ENCODE measurements at places on chromosomes 4 and X.

DNA sequence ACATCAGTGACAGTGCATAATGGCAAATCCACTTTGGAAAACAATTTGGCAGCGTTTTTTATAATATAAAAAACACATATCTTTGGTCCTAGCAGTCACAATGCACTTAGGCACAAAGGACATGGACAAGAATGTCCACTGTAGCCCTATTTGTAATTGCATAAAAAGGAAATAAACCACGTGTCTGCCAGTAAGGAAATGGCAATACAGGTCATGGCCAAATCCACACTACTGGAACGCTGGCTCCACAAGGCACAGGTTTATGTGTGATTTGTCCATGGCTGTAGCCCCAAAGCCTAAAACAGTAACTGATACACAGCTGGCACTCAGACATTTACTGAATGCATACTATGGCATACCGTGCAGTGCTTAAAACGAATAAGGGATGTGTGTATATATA, 69.7 kb downstream of the CD99L2 start:
- DNase-seq: no peak

DNA sequence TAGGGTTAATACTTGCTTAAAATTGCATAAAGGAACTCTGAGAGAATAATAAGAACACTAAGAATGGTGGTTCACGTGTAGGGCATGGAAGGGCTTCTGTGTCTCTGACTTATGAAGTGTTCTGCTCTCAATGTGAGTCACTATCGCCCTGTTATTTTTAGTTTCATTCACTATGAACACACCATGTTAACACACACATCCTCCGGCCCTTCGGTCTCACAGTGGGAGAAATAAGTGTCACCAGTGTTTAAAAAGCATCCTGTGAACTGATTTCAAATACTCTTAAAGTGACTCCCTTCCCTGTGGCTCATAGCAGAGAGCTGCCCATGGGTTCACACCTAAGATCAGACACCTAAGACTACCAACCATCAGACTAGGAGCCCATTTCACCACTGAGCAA, 33.8 kb upstream of the FGFBP2 start:
- no peak for DNase-seq

DNA sequence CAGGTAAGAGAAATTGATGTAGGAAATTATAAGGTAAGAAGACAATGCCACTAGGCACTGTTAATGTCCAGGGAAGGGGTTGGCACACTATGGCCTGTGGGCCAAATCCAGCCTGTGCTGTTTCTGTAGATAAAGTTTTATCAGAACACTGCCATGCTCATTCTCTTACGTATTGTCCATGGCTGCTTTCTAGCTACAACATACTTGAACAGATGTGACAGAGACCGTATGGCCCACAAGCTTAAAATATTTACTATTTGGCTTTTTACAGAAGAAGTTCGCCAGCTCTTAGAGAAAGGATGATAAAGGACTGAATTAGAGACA, 168.0 kb downstream of the CDS1 start:
- no peak for DNase-seq

- DNase-seq: no peak
Measured at GRCh38 chr4:15868111-15868510, 70.4 kb downstream of the FGFBP1 start.

DNA sequence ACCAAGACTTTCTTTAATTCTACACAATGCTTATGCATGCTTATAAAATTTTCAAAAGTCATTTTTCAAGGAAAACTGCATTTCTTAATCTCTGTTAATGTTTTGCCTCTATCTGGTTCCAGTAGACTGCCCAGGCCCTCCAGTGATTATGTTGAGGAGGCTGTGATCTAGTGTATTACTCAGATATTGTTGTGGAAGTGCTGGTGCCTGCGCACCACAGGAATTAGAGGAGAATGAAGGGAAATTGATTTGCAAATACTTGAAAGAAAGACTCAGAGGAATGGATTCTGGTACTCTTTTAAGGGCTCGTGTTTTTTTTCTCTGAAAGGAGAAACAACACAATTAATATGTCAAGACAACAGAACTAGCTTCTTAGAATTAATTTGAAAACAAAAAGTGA, 1015.1 kb downstream of the RPA4 start:
- peak; percentile 9 for DNase-seq

GRCh38 chr4:81954271-81954670, 419.5 kb downstream of the HNRNPD start:
- no peak for DNase-seq

- no peak for DNase-seq
Measured at GRCh38 chr4:8035371-8035780, 95.7 kb upstream of the AFAP1 start.

DNA sequence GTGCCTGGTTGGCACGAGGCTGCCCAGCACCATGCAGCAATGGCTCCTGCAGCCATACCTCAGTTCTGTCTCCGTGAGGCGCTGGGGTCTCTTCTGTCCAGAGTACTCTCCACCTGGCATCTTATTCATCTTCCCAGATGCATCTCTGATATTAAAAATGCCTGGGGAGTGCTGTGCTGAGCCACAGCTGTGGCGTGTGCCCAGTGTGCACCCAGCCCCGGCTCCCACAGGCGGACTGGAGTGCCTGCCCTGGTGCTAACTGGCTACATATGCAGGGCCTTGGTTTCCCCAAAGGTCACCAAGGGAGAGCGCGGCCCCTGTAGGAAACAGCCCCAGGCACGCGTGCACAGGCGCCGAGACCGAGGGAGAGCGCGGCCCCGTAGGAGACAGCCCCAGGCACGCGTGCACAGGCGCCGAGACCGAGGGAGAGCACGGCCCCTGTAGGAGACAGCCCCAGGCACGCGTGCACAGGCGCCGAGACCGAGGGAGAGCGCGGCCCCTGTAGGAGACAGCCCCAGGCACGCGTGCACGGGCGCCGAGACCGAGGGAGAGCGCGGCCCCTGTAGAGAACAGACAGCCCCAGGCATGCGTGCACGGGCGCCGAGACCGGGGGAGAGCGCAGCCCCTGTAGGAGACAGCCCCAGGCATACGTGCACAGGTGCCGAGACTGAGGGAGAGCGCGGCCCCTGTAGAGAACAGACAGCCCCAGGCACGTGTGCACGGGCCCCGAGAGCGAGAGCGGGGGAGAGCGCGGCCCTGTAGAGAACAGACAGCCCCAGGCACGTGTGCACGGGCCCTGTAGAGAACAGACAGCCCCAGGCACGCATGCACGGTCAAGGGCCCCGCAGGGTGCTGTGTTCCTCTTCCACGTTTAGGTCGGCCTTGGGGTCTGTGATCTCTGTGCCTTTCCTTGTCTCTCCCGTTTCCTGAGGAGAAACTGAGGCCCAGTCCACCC, 14.5 kb downstream of the TMEM175 start:
- no peak for DNase-seq

GRCh38 chr4:138405934-138406567, 163.9 kb upstream of the SLC7A11 start:
- peak; percentile 12 for DNase-seq
